ENCODE measurements at places on chromosomes 6 and 20.

DNA sequence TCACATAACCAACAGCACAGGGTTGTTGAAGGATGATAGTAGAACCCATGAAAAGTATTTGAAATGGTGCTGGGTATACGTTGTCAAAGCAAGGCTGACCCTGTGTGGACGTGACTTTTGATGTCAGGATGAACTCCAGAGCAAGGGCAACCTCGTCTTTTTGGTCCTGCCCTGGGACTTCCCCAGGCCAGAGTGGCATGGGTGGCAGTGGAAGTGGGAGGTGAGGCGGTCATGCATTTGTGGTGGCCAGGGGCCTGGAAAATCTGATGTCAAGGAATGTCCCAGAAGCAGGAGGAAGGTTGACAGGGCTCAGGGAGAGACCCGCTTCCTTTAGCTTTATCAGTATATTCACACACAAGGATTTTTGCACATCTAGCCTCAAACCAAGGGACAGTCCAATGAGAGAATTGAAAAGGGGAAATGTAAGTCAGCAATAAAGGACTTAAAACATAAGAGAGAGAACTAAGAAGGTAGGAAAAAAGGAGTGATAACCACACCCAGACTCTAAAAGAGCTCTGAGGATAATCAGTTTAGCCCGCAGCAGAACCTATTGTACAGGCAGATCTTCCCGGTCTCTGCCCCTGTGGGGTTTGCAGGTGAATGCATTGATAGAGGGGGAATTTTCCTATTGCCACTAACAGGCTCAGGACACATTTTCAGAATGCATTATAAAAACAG is 98.8 kb upstream of the HDGFL1 start:
- DNase-seq, result no peak

GRCh38 chr20:60036746-60037499 is 78.7 kb downstream of the CDH26 start:
- no peak for DNase-seq

DNA sequence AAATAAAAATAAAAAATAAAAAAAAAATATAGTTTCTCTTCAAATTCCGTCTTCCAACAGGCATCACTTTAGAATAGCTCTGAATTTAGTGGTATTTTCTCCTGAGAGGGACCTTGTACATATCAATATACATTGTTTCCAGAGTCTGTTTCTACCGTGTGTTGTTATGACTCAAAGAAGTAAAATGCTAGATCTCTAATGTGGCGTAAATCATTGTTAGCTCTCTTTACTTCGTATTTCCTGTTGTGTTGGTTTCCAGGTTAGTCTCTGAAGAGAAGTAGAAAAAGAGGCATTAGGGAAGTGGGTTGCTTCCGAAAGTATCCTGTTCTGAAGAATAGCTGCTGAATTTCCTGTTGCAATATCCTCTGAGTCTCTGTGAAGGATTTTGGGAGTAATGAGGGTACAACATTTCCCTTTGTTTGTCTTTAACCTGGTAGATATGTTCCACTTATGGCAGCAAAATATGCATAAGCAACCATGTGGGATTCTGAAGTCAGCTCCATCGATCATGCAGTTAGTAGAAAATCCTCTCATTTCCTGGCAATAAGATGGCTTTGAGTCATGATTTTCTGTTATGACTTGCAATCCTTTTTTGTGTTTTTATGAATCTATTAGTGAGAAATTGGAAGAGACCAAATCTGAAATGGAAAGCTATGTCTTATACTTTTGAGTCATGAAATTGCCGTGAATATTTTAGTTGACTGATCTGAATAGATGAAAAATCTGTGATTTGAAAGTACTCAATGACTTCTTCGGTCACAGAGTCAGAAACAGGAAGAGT is 42.0 kb upstream of the MCHR2 start:
- DNase-seq, result no peak

DNA sequence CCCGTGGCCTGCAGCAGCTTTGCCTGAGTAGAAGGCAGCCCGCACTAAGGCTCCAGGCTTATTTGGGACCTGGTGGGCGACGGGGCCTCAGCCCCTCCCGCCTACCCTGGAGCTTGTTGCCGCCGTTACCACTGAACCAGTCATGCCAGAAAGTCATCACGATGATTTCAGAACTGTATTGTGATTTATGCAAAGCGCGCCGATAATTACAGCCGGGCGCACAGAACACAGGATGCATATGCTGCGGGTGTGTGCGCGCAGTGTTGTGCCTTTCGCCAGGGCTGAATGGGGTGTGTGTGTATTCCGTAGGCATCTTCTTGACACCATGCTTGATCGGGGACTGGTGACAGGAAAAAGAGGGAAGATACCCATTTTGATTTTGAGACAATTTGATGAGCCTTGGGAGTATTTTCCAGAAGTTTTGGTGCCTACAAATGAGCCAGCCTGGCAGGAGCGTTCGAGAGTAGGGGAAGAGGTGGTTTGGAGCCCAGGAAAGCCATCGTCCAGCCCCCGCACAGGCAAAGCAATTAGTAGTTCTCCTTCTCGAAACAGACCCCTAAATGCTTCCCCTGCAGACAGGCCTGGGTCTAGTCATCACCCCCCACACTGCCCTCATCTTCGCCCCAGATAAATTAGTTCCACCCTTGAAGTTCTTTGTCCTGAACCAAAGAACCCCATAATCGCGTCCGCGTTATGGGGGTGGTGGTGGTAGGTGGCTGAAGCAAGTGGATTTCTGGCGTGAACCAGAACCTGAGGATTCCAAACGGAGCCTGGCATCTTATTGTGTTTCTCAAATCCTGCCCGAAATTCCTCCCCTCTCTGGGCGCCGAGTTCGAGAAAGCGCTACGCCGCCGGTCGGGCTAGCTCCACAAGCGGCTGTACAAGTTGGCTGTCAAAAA is 1.9 kb upstream of the NR2E1 start:
- no peak for DNase-seq

DNA sequence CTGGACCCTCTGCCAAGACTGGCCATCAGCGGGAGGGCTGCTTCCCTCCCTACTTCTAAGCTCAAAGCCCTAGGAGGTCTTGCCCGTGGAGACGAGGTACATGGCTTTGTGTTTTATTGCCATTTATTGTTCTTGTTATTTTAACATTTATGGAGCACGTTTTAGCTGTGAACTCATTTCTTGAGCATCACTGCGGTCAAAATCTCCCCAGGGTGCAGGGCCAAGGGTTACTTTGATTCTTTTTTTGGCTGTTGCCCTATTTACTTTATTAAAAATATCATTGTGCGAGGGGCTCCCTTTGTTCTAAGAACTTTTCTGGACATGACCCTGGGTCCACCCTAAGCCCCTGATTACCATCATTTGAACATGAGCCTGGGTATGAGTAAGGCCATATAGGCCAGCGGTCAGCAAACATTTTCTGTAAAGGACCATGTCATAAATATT is 51.6 kb downstream of the EYA2 start:
- DNase-seq, result no peak

DNA sequence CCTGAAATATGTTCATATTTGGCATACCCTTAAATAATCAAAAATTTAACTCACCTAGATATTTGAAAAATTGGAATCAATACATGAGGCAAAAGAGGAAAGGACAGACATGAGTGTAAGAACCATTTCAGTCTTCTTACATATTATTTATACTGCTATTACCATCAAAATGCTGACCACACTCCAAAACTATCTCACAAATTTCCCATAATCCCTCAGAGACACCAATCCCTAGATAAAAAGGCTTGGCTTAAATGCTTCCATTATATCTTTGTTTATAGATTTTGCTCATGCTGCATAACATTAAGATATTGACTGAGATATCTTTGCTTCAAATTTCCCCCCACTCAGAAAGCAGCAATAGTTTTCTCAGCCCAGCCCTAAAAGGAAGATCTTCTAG is 11.7 kb upstream of the NT5DC1 start:
- DNase-seq, result no peak

GRCh38 chr6:54722328-54722727 is 124.2 kb upstream of the FAM83B start:
- no peak for DNase-seq

- no peak for DNase-seq
Measured at GRCh38 chr6:13853871-13854270, 39.5 kb upstream of the MCUR1 start.

DNA sequence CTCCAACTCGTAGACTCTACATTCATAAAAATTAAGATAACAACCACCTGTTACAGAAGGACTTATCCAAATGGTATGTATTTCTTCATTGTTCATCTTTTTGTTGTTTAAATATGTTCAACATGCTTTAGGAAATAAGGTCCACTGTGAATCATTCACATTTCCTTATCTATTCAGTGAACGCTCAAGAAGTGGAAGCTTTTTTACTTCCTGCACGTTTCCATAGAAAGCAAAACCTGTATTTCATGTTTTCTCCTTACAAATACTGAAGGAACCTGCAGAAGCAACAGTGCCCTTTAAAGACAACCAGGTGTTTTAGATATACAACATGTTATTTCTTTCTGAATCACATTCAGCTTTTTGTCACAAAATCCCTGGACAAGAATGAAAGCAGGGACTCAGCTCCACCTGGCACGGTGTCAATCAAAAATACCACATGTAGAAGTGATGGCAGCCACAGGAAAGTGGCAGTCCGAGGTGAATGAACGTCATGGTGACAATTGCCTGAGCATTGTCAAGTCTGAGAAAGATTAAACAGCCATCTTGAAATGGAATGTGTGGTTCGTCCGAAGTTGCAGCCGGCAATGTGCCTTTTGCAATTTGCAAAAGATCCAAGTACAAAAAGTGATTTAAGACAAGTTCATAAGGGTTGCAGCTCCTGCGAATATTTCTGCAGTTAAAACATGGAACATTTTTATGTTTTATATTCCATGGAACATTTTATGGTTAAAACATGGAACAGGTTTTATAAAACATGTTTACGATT is 66.7 kb upstream of the RIPOR2 start:
- no peak for DNase-seq

- no peak for DNase-seq
Measured at GRCh38 chr20:48092596-48093280, 307.5 kb upstream of the SULF2 start.

- DNase-seq, result no peak
Measured at GRCh38 chr6:106533054-106533453, 96.2 kb downstream of the RTN4IP1 start.

DNA sequence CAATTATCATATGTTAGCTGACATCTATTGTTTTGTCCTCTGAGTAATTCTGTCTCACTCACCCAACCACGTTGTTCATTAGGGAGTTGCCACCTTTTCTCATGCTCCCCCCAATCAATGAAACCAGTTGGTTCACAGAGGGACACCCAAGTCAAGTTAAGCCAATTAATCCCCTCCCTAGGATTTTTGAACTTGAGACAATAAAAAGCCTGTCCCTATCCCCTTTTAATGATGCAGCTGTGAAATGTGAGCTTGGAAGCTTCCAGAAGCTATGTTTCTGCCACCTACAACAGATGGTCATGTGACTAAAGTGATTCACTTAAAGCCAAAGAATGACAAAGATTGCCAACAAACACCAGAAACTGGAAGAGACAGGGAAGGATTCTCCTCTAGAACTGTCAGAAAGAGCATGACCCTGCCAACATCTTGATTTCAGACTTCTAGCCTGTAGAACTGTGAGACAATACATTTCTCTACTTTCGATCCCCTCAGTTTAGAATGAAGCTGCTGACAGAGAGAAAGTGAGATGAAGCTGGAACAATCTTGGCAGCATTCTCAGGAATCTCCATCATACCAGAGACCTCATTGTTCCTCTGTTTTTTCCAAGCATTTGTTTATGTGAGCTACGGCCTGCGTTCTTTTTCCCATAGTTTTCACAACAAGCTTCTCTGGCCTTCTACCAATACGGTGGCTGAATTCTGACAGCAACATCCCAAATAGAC is 57.8 kb upstream of the TPD52L1 start:
- DNase-seq, result no peak

DNA sequence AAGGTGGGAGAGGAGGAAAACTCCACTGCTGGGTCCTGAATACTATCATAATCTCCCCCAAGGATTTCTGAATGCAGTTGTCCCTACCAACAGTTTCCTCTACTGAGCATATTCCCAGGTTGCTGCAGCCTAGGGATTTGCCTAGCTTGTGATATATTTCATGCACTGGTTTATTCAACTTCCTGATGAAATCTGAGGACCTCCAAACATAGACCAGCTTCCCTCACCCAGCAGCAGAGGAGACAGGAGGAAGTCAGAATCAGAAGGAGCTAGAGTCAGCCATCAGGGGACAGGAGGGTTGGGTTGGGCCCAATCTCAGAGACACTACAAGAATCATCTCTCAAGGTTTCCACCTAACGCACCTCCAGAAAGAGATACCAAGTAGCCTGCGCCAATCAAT is 138.4 kb upstream of the TOP1 start:
- DNase-seq, result no peak

GRCh38 chr6:45696738-45697137 is 318.9 kb downstream of the CLIC5 start:
- DNase-seq, result no peak

DNA sequence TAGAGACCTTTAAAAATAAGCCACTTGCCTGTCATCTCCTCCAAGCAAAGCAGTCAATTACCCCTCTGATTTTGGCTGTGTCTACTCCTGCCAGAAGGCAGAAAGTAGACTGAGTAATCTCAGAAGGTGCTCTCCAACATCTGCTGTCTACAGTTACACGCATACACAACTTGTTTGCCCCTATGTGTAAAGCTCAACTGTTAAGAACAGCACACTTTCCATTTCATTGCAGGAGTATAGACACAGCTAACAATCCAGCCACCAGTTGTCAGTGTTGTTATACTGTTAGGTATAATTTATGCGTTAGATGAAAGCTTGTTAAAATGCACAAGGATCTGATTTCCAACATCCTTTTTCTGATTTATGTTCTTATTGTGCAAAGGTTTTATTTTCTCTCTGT is 88.2 kb downstream of the SAMD3 start:
- no peak for DNase-seq

DNA sequence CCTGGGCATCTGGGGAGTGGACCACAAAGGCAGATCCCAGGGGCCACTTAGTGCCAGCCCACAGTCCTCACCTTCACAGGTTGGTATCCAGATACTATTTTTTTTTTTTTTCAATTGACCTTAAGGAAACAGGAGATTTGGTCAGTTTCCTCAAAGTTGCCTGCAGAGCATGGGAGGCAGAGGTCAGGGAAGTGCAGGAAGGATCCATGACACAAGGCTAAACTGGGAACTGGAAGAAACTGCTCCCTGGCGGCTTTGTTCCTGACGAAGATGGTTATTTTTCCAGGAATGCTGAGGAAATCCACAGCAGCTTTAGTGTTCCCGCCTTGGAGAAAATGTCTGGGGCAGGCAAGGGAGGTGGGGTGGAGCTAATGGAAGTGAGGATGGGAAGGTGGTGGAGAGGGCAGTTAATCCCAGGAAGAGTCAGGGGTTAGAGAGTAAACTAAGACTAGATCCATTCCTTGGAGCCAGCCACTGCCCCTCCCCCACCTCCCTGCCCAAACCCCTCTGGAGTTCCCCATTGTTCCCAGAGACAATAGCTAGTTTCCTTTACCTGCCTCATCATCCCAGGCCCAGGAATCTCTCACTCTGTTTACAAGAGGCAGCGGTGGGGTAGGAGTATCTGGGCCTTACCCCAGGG is 14.3 kb upstream of the MYMX start:
- no peak for DNase-seq

- DNase-seq, result no peak
Measured at GRCh38 chr6:48917233-48917632, 545.8 kb downstream of the MMUT start.

GRCh38 chr6:140897349-140897748 is 1235.4 kb upstream of the GJE1 start:
- peak; percentile 17 for DNase-seq
